ENCODE measurements at places on chromosomes 4 and X.

DNA sequence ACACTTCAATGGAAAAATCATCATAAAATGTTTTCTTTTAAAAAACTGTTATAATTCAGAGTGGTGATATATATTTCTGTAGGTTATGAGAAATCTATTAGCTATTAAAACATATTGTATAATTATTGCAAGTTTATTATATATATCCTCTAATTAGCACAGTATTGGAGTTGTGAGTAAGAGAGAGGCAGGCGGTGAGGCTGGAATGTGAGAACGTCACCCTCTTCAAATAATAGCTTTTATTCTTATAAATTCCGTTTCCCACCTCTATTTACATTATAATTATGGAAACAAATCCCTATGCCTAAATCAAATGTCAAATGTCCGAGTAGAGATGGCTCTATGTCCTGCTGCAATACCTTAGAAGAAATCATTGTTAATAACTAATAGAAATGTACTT lies 292.9 kb downstream of the ADGRL3 start:
- DNase-seq = no peak
- H3K27ac ChIP-seq = no peak overlapping the region
- no peak overlapping the region for H3K4me3 ChIP-seq
- H3K4me1 ChIP-seq = no peaks in the 10 kb centered on the region
- H3K36me3 ChIP-seq = no peaks in the 10 kb centered on the region

GRCh38 chr4:95038791-95039190 lies 281.0 kb downstream of the BMPR1B start:
- DNase-seq = no peak
- peaks cover 9% of the 10 kb centered on the region for H3K36me3 ChIP-seq
- no peak overlapping the region for H3K4me3 ChIP-seq
- H3K27ac ChIP-seq = no peak overlapping the region
- peaks cover 5% of the 10 kb centered on the region for H3K4me1 ChIP-seq

GRCh38 chr4:112751447-112751846 lies 114.5 kb downstream of the LARP7 start:
- no peaks in the 10 kb centered on the region for H3K36me3 ChIP-seq
- peak overlapping the region; percentile 41 for H3K27ac ChIP-seq
- H3K27me3 ChIP-seq = no peaks in the 10 kb centered on the region
- no peak overlapping the region for H3K4me3 ChIP-seq
- no peak for DNase-seq

DNA sequence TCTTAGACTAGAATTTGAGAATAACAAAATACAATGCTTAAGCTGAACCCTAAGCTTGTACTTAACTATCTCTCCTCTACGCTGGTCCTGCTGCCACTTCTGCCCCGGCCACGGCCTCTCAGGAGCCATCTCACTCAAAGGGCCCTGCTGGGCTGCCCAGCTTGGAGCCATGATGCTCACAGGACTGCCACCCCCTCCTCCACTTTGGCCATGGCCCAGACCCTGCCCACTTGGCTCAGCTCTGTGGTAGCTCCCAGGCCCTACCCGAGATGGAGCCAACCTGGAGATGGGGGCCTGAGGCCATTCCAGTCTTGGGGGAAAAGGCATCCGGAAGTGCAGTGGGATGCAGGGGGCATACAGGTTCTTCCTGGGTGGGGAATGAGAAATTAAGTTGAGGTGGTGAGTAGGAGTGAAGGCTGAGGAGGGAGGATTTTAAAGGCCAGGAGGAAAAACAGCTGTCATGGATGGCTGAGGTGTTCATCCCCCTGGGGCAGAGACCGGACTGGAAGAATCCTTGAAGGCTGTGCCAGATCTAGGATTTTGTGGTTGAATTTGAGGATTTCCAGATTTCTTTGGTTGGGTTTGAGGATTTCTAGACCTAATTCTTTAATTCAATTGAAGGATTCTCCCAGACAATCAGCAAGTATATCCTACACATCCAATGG lies 824 bp downstream of the SASH3 start:
- H3K4me3 ChIP-seq = no peak overlapping the region
- H3K36me3 ChIP-seq = peaks cover 1% of the 10 kb centered on the region
- H3K4me1 ChIP-seq = peaks cover 1% of the 10 kb centered on the region

DNA sequence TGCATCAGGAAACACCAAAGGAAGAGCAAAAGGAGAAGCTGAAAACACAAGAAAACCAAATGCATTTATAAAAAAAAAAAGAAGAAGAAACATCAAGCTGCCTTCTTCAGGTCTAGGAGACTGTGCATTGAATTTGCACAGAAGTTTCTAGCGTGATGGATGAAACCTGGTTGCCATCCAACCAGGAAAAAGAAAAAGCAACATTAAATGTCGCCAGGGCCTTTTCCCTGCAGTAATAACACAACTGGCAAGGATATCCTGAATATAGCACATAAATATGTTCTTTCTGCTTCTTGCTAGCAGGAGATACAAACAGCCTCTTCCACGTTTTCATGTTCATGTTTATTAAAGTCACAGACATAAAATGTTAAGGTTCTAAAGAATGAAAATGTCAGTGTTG lies 60.8 kb upstream of the ZFP42 start:
- H3K36me3 ChIP-seq = peaks cover 2% of the 10 kb centered on the region
- no peak overlapping the region for H3K4me3 ChIP-seq
- H3K27me3 ChIP-seq = no peaks in the 10 kb centered on the region
- peaks cover 25% of the 10 kb centered on the region for H3K4me1 ChIP-seq

DNA sequence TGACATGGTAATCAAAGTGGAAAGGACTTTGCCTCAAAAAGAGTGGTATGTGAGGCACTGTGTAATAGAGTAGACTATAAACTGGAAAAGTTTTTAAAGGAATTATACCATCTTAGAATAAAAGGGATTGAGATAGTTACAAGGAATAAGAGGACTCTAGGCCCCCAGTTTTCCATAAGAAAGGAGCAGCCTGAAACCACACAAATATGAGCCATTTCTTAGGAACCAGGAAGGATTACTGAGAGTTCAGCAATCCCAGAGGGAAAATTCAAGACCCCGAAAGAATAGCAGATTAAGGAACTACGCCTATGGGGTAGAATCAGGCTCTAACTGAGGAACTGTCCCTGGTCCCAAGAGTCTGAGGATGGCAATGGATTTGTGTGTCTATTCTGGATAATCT lies 1213.3 kb downstream of the C4orf33 start:
- no peak overlapping the region for H3K4me3 ChIP-seq
- no peak overlapping the region for H3K27ac ChIP-seq
- H3K4me1 ChIP-seq = no peaks in the 10 kb centered on the region
- no peak for DNase-seq

- no peak overlapping the region for H3K27ac ChIP-seq
- DNase-seq = no peak
- H3K27me3 ChIP-seq = no peaks in the 10 kb centered on the region
- peaks cover 17% of the 10 kb centered on the region for H3K4me1 ChIP-seq
- H3K4me3 ChIP-seq = no peak overlapping the region
- H3K36me3 ChIP-seq = no peaks in the 10 kb centered on the region
Observed at GRCh38 chr4:184200296-184200695, 17.4 kb downstream of the ENPP6 start.

- H3K4me3 ChIP-seq = no peak overlapping the region
- no peaks in the 10 kb centered on the region for H3K27me3 ChIP-seq
- no peak for DNase-seq
- H3K36me3 ChIP-seq = peaks cover under 1% of the 10 kb centered on the region
- H3K4me1 ChIP-seq = peaks cover 1% of the 10 kb centered on the region
Observed at GRCh38 chr4:66266035-66266434, 595.7 kb upstream of the EPHA5 start.

DNA sequence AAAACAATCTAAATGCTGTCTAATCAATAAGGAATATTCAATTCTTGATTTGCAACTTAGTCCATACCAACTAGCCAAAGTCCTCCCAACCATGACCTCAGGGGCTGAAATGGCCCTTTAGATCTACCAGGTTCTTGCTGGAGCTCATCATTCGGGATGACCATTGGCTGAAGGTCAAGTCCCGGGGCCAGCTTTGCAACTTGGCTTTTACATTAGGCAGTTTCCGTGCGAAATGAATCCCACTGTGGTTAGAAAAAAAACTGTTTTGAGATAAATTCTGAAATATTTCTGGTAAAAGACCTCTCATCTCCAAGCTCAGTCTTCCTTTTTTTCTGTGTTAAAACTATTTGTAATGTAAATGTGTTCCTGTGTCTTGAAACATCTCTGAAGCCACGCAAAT lies 178.6 kb downstream of the TENM3 start:
- H3K4me3 ChIP-seq = no peak overlapping the region
- DNase-seq = no peak
- H3K36me3 ChIP-seq = no peaks in the 10 kb centered on the region
- no peak overlapping the region for H3K27ac ChIP-seq
- no peaks in the 10 kb centered on the region for H3K27me3 ChIP-seq
- no peaks in the 10 kb centered on the region for H3K4me1 ChIP-seq

- peaks cover 4% of the 10 kb centered on the region for H3K4me1 ChIP-seq
- H3K27ac ChIP-seq = no peak overlapping the region
- no peak for DNase-seq
- H3K36me3 ChIP-seq = no peaks in the 10 kb centered on the region
Observed at GRCh38 chr4:36385951-36386571, 104.6 kb downstream of the DTHD1 start.

DNA sequence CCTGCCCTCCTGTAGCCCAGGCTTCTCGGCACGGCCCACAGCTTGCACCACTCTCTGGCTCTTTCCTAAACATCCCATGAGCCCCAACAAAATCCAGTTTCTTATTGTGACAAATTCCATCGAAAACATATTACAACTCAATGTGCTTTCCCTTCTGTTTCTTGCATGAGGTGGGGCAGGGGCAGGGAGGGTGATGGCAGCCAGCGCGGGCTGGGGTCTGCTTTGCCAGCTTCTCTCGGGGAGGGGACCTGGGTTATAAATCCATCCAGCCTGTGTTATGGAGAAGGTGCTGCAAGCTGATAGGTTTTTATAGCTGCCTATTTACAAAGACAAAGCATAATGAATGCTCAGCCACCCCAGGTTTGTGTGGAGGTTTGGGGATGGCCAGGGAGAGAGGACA lies 21.1 kb downstream of the PPP2R2C start:
- H3K36me3 ChIP-seq = no peaks in the 10 kb centered on the region
- H3K27ac ChIP-seq = no peak overlapping the region
- no peak overlapping the region for H3K4me3 ChIP-seq
- H3K4me1 ChIP-seq = peaks cover 2% of the 10 kb centered on the region

DNA sequence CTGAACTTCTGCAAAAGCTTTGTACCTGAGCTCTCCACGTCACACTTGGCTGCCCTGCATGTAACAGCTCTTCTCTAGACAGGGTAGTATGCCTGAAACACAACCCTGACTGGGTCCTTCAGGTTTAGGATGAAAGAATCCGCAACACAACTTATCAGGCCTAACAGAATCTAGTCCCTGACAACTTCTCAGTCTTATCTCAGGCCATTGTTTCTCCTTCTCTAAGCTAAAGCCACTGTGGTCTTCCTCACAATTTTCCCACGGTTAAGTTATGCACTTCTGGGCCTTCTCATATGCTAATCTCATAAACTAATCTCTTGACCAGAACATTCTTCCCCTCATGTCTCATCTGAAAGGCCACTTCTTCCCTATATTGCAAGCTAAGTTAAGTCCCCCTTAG lies 10.8 kb upstream of the TMPRSS11B start:
- no peaks in the 10 kb centered on the region for H3K36me3 ChIP-seq
- no peak overlapping the region for H3K4me3 ChIP-seq
- no peaks in the 10 kb centered on the region for H3K27me3 ChIP-seq
- H3K27ac ChIP-seq = no peak overlapping the region

GRCh38 chr4:181219783-181220416 lies 1023.3 kb upstream of the TENM3 start:
- no peaks in the 10 kb centered on the region for H3K36me3 ChIP-seq
- no peak overlapping the region for H3K4me3 ChIP-seq
- no peaks in the 10 kb centered on the region for H3K27me3 ChIP-seq
- DNase-seq = no peak

GRCh38 chrX:118968031-118968430 lies 6.4 kb upstream of the LONRF3 start:
- H3K4me3 ChIP-seq = no peak overlapping the region
- no peak for DNase-seq
- no peak overlapping the region for H3K27ac ChIP-seq
- peaks cover 25% of the 10 kb centered on the region for H3K4me1 ChIP-seq

DNA sequence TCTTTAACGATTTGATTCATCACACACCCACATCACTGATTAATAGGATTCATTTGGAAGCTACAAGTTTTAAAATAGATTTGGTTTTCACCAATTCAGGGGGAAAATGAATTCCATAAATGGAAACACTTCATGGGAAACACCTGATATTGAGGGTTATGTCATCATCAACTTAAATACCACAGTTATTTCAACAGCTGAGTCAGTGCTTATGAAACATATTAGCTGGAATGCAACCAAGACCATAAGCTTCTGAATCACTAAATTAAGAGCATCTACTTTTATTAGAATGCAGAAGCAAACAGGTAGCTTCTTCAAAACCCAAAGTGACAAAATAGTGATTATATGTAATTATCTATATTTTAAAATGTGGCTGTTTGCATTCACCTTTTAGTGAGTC lies 207.8 kb upstream of the DCAF8L1 start:
- H3K27me3 ChIP-seq = no peaks in the 10 kb centered on the region
- no peak overlapping the region for H3K4me3 ChIP-seq
- H3K27ac ChIP-seq = no peak overlapping the region

- H3K27me3 ChIP-seq = no peaks in the 10 kb centered on the region
- no peak overlapping the region for H3K4me3 ChIP-seq
- H3K36me3 ChIP-seq = no peaks in the 10 kb centered on the region
Observed at GRCh38 chr4:141580523-141580922, 55.9 kb upstream of the IL15 start.

DNA sequence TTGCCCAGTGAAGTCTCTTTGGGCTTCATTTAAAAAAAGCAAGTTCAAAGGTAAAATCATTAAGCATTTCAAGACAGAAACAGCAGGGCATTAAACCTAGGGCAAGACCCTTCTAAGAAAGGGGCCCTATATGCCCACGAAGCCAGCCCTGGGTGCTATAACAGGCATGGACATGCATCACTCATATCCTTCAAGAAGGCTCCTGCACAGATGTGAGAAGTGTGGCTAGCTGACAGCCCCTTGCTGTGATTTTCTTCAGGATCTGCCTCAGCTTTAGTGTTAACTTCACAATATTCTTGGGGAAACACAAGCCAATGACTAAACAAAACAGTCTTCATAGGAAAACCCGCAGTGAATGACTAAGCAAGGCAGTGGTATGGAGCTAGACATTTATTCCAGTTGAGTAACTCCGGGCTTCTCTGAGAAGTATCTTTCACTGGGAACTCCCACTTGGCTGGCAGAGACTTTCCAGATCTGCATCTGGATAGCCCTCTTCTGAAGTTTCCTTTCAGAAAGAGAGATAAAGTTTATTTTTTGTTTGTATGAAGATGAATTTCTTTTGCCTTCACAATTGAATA lies 11.9 kb upstream of the MAOA start:
- no peak overlapping the region for H3K27ac ChIP-seq
- no peaks in the 10 kb centered on the region for H3K27me3 ChIP-seq
- H3K4me3 ChIP-seq = no peak overlapping the region
- no peak for DNase-seq
- no peaks in the 10 kb centered on the region for H3K36me3 ChIP-seq
- H3K4me1 ChIP-seq = peaks cover 9% of the 10 kb centered on the region

DNA sequence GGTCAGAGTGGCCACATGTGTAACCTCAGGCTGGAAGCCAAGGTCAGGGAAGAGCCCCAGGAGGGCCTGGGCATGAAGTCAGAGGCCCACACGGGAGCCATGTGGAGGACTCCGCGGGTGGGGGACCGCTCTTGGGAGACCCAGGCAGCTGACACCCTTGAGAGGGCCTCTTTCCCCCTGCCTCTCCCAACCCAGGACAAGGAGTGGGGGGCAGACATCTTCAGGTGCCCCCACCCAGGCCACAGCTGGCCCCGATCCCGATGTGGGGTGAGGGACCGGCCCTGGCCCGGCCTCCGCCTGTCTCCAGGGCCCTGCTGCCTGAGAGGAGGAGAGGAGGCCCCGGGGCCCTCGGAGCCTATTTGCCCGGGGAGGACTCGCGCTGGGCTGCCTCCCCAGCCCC lies 3.1 kb downstream of the PNMA6A start:
- H3K36me3 ChIP-seq = no peaks in the 10 kb centered on the region
- H3K4me1 ChIP-seq = no peaks in the 10 kb centered on the region
- no peak overlapping the region for H3K4me3 ChIP-seq
- no peaks in the 10 kb centered on the region for H3K27me3 ChIP-seq
